ENCODE measurements at places on chromosomes 5 and 9.

DNA sequence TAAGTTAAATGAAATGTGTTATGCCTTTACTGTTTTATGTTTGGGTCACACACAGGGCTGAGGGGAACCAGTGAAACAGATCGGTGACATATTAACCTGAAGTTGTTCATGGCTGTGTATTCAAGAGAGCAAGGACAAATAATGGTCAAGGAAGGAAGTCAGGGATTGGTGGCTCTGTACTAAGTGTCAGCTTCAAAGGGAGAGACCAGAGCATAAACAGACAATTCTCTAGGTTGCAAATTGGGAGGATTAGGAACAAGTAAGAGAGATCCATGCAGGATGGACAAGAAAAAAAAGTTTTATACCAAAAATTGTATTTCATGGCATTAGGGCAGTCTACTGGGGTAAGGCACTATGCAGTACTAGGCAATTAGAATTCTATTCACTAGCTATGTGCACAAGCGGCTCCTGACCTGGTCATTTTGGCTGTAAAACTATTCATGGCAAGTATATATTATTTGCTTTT is 156.3 kb downstream of the PLPPR1 start:
- no peak for DNase-seq

GRCh38 chr9:86287013-86287412 is 4.7 kb upstream of the ISCA1 start:
- no peak for DNase-seq

- no peak for DNase-seq
Observed at GRCh38 chr9:69573651-69574050, 98.5 kb downstream of the APBA1 start.

GRCh38 chr5:83993803-83994202 is 273.1 kb upstream of the HAPLN1 start:
- DNase-seq = no peak

- DNase-seq = no peak
Observed at GRCh38 chr9:101738566-101739183, at the start of gene GRIN3A. GRIN3A (minus strand) TSS chr9:101738647; CDS start chr9:101737979, 668 bp downstream.

- DNase-seq = no peak
Observed at GRCh38 chr5:52334367-52334766, 453.3 kb upstream of the ITGA1 start.

- DNase-seq = no peak
Observed at GRCh38 chr9:103427696-103428095, 432.6 kb downstream of the CYLC2 start.

DNA sequence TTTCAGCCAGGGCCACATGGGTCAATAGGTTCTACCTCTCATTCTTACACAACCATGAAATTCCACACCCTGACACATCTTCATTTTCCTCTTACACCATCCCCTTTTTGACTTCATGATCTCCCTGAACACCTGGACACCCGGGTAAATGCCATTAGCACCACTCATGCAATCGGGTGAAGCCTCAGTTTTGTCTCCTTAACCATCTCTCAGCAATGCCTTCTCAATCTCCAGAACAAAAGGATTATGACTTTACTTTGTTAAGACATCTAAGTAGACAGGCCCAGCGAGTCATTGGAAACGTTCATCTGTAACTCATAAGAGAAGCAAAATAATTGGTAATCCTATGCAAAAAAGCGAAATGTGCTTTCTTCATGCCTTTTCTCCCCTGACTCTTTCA is 49.9 kb downstream of the ADAMTS12 start:
- no peak for DNase-seq

- DNase-seq = no peak
Observed at GRCh38 chr9:4798281-4799032, 5.7 kb downstream of the RCL1 start.

- no peak for DNase-seq
Observed at GRCh38 chr9:131046093-131046380, 37.1 kb downstream of the LAMC3 start.

DNA sequence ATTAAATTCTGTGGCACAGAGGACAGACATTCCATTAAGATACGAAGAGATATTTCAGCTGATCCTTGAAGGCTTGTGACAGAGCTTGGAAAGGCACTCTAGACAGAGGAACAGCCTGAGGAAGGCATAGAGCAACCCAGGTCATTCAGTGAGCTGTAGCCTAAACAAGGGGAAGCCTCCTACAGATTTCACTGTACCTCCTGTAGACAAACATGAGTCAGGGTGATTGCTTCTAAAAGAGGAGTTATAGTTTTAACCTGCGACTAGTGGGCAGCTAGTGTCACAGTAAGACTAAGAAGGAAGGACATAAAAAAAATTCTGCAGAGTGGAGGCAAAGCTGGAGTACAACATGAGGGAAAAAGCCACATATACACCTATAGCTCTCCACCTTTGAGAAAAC is 43.5 kb upstream of the ANKDD1B start:
- DNase-seq = no peak

DNA sequence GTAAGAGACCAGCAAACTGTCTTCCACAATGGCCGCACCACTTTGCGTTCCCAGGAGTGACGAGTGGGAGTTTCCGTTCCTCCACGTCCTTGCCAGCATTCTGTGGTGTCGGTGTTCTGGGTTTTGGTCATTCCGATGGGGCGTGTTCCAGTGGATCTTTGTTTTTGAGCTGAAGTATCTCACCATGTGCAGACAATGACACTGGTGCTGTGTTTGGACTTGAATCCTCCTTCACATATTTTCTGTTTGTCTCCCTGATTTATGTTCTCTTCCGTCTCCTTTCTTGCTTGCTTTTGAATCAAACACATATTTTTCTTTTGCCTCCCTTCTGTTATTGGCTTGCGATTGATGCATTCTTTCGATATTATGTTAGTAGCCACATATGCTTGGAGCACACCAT is 60.8 kb upstream of the IRX4 start:
- DNase-seq = no peak

- DNase-seq = no peak
Observed at GRCh38 chr5:168366116-168366515, 74.7 kb downstream of the WWC1 start.

DNA sequence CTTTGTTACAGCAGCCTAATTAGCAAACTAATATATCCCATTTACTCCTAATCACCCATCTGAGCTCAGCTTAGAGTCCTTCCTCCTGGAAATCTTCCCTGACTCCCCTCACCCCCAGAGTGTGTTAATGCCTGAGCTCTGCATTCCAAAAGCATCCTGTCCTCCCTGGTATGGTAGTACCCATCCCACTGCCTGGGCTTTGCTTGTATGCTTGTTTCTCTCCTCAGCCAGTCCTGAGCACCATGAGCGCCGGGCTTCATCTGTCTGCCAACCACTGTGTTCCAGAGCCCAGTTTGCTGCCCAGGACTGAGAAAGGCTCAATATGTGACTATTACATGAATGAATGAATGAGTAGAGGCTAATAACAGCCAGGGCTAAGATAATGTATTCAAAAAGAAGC is 272.4 kb downstream of the CDK5RAP2 start:
- no peak for DNase-seq

DNA sequence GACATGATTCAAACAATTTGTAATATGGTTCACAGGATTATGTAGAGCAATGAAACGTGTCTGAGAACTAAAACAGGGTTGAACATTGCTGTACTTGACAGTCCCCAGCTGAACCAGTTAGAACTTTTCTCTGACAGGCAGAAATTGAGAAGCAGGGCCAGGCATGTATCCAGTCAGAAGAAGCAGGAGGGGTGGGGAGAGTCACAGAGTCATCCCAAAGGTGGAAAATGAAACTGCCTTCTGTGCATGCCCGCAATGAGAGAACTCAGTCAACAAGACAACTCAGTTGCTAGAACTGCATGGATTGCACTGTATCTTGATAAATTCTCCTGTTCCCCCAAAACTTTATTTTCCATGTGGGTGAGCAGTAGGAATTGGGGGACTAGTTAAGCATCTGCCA is 72.9 kb upstream of the PRLR start:
- no peak for DNase-seq

- no peak for DNase-seq
Observed at GRCh38 chr9:82010711-82011110, 22.1 kb downstream of the SPATA31D1 start.

GRCh38 chr9:111994831-111995458 is 98.3 kb downstream of the UGCG start:
- DNase-seq = no peak

DNA sequence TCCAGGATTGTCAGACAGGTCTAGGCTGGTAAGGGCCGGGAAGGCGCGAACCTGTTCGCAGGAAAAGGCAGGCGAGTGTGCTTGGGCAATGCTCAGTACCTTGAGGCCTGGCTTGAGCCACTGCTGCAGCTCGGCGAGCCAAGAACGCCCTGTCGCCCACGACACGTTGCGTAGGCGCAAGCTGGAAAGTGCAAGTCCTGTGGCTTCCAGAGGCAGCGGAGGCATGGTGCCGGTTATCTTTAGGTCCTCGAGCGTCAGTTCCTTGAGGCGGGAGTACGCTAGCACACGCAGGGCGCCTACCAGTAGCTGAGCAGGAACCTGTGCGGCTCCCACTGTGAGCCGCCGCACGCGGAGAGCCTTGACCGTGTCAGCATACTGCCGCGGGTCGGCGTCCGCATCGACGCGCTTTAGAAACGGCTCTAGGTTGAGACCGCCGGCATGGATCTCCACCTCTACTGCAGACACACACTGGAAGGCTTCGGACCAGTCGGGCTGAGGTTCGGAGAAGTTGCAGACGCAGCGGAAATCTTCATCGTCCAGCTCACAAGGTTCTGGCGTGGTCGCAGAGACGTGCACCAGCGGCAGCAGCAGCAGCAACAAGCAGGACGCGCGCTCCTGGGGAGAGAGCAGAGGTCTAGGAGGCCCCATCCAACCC is 482 bp downstream of the CD14 start:
- DNase-seq = peak; percentile 80

DNA sequence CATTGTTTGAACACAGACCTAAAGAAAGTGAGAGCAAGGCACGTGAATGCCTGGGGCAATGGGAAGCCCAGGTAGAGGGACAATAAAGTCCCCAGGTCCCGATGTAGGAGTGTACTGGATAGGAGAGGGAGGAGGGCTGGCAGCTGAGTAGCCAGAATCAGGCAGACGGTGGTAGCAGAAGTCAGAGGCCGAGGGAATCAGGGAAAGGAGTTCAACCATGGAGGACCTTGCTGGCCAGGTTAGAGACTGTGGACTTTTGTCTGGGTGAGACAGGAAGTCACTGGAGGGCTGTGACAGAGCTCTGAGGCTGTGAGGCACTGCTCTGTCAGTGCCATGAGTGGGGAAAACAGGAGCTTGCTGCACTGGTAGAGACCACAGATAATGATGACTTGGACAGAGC is 248.2 kb downstream of the EFNA5 start:
- DNase-seq = no peak

DNA sequence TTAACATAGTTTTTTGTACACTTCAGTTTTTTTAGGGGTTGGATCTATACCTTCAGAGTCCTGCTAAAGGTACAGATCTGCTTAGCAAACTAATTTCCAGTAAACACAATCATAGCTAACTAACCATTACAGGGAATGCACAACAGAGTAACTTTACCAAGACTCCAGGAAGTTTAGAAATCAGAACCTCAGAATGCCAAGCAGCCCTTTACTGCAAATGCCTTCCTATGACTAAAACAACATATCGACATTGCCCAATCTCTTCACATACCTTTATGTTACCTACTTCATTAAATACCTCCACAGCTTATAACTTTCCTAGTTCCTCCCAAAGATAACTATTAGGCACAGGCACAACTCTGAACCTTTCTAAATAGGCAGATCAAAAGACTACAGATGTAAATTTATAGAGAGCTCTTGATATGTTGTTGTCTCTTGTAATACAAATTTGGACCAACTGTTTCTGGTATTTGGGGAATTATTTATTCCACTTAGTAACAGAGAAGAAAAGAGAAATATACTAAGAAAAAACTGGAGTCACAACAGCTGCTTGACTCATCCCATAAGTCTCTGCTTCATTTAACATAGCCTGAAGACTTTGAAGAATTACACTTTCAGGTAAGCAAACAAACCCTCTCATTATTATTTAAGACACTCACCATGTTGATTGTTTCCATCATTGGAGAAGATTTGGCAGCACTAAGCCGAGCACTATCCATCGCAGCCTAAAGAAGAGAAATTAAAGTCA is 46.0 kb upstream of the OR2K2 start:
- DNase-seq = no peak

- peak; percentile 65 for DNase-seq
Observed at GRCh38 chr5:14595189-14595588, 13.6 kb downstream of the OTULINL start.

DNA sequence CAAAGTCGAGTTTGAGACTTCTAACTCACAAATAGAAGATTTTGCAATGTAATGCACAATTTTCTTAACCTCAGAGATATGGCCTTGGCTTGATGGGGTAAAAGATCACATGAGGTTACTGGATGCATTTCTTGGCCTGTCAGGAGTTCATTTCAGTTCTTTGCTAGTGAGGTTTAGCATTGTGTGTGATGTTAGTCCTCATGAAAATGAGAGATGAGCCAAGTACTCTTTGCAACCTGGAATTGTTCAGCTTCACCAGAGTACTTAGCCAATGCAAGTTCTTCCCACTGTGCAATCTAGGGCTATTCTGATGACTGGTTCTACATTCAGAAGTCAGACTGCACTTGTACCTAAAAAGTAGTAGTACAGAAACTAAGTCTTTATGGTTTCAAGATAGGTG is 24.9 kb downstream of the GNAQ start:
- no peak for DNase-seq

GRCh38 chr5:7663808-7664207 is 187.1 kb downstream of the CFAP90 start:
- DNase-seq = no peak

GRCh38 chr5:37663538-37663937 is 176.3 kb downstream of the GDNF start:
- no peak for DNase-seq

DNA sequence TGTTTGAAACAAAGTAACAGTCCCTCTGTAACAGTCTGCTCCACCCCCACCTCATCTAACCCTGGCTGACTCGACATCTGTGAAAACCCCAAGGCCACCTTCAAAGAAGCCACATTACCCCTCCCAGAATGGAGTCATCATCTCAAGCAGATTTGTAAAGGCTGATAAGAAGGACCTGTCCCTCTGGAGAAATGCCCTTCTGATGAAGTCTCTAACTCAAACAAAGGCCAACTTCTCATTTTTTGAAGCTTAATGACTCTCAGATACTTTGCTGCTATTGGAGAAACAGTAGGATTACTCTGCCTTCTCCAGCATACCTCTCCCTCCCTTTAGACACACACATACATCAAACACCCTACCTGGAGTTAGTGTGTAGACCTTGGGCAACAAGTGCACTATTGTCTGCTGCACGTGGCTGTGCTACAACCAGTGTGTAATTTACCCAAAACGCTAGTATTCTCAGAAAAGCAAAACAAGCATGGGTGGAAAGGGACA is 5.3 kb upstream of the SUSD1 start:
- DNase-seq = peak; percentile 76

GRCh38 chr9:128077847-128078503 is 9.9 kb downstream of the SLC25A25 start:
- DNase-seq = no peak

DNA sequence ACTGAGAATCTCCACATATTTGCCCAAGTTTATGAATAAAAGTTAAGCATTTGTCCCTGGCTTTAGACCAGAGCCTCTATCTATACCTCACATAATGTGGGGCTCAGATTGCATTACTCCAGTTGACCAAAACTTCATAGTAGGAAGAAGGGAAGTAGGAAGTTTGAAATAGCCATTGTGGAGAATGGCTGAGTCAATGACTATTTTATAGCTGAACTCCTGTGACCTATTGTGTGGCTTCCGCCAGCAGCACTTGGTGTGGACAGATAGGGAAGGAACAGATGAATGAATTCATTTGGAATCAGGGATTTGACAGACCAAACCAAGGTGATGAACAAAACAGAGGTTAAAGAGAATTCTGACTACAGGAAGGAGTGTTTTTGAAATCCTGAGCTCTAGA is 92.9 kb upstream of the LPAR1 start:
- DNase-seq = no peak

GRCh38 chr5:42366051-42366450 is 57.2 kb upstream of the GHR start:
- no peak for DNase-seq

Data from activated effector memory CD4-positive, alpha-beta T cell treated with anti-CD3 and anti-CD28 coated beads, Interleukin-2, amount 50 U/mL, for 16 hours (primary cell).